Neural cell (in vitro differentiated cells): ENCODE measurements at places on chromosomes 5 and 9. TPM values are rescaled to one million over a fixed set of nuclear protein-coding genes. Genes with fewer than 3 reads are reported as not detected.

OR1J2 gene
- polyA plus RNA-seq, result not detected in 2 replicates

PKD2L2 gene
- polyA plus RNA-seq, result not detected in 2 replicates

NOXA1 gene
- polyA plus RNA-seq, result 1.7 and 3.4 TPM in 2 replicates

PCDHGA2 gene
- 0.21 and 0.26 TPM in 2 replicates for polyA plus RNA-seq

ENDOG gene
- 60.1 and 61.5 TPM in 2 replicates for polyA plus RNA-seq

OSMR gene
- polyA plus RNA-seq, result not detected in 2 replicates

FAT2 gene
- not detected in 2 replicates for polyA plus RNA-seq

ZNF608 gene
- 32.4 and 39.3 TPM in 2 replicates for polyA plus RNA-seq

PCDHGA8 gene
- polyA plus RNA-seq, result 0.19 and 0.38 TPM in 2 replicates

HOMER1 gene
- polyA plus RNA-seq, result 28.1 and 30.6 TPM in 2 replicates

PCDHGA10 gene
- 7.3 and 8.1 TPM in 2 replicates for polyA plus RNA-seq

ZNF462 gene
- polyA plus RNA-seq, result 9.1 and 15.8 TPM in 2 replicates
